ENCODE measurements at places on chromosomes 4 and X. TPM values are rescaled to one million over a fixed set of nuclear protein-coding genes. Genes with fewer than 3 reads are reported as not detected.

The FRMD7 gene
- not detected for total RNA-seq

The MAGEE2 gene
- not detected for total RNA-seq

The DRD5 gene
- not detected for total RNA-seq

The TEX13C gene
- not detected for total RNA-seq

The SLITRK4 gene
- not detected for total RNA-seq

The ANXA10 gene
- total RNA-seq, result 2.3 TPM
